ENCODE measurements at places on chromosomes 3 and 15.

DNA sequence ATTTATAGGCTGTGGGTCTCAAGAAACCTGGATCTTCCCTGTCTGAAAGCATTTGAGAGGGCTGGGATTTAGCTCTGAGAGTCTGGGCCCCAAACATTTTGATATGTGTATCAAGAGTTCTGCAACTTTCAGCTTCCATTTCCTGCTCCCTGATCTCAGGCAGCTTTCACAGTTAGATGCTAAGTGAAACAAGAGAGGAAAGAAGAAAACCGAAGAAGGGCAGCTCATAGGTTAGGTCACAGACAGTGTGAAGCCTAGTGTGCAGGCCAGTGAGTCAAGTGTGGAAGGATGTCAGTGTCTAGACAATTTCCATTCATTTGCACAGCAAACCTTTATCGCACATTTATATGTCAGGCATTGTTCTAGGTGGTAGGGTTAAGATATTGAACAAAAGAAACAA lies 173.6 kb upstream of the PROK2 start:
- no peak for DNase-seq

DNA sequence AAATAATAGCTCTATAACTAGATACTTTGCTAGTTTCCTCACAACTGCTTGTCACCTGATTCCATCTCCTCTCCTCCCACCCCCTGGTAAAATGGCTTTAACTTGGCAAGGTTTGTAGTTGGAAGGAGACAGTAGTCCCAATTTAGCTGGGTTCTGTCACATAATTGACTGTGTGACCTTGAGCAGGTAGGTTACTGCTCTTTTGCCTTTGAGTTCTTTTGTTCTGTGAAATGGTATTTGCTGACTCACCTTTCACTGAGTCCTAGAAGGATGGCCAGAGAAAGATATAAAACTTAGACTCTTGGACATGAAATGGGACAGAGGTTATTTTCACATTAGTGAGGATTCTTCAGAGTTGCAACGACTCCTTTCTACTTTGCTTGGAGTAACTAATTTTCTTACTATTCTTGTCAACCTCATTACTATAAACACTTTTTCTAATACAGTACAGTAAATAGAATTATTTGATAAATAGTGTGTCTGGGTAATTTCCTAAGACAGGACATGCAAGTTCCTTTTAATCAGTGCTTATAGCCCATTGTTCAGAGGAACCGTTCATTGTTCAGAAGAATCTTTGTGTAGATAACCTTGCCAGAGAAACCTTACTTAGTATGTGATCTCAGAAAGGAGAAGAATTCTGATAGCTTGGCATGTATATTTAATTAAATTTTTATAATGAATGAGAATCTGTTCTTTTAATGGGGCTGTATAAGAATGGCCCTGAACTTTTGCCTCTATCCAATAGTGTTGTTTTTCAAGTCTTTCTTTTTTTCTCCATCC lies 14.3 kb downstream of the AKAP13 start:
- no peak for DNase-seq

GRCh38 chr3:150348500-150348899 lies 59.6 kb upstream of the TSC22D2 start:
- DNase-seq, result no peak

DNA sequence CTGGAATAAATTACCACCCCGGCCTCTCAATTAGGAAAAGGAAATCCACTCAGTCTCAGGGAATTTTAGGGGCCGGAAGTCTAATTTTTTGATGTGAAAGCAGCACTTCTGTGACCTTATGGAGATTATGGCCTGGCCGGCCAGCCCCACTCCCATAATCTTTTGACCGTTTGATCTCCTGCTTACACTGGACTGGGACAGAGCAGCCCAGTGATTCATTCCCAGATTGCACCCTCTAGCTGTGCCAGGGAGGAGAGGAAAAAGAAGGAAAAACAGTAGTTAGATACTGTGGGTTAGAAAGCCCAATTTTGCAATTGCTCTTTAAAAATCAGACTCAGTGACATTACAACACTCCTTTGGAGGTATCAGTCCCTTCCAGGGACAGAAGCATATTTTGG lies 32.4 kb downstream of the GJD2 start:
- no peak for DNase-seq

GRCh38 chr3:100653604-100654294 lies 44.3 kb downstream of the ADGRG7 start:
- no peak for DNase-seq

DNA sequence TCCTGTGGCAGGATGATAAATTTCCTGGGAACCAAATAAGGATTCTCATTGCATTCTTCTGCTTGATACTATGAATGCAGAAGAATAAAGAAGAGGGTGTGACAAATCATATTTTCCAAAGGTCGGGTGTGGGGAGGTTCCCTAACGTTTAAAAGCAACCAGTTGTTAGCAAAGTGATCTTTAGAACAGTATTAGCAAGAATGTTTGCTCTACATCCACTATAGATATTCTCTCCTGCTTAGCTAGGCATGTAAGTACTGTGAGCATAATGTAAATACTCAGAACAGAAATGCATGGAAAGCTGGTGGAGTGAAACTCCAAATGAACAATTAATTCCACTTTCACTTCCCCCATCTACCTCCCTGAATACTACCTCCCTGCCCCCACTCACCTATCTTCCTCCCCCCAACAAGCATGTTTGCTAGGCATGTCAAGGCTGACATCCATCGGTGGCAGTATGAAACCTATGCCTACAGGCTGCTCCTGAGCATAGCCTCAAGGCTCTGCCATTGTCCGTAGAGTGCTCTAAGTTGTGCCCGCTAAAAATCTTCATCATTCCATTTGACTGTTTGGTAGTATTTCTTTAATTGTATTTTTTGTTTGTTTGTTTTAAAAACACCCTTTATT lies 329.7 kb downstream of the TIGIT start:
- DNase-seq, result no peak

- no peak for DNase-seq
These were observed 673.4 kb downstream of the MECOM start for GRCh38 chr3:168990134-168990533.

GRCh38 chr3:119635719-119636118 lies 24.7 kb downstream of the POPDC2 start:
- DNase-seq, result no peak

DNA sequence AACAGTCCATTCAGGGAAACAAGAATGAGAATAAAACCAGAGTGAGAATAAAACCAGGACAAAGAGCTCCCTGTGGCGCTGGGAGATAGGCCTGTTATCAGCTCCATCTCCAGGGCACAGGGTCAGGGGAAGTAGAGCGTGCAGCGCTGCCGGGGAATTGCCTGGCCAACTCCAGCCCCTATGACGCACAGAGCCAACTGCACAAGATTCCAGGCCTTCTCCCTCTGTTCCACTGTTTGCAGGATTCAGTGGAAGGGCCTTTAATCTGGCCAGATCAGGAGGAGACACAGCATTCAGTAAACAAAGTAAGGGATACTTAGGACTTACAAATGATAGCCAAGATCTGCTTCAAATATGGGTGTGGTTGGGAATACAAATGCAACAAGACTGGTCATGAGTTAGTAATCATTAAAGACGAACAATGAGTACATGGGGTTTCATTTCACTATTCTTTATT lies 49.4 kb downstream of the ITGB5 start:
- no peak for DNase-seq

- no peak for DNase-seq
These were observed 22.3 kb downstream of the LNP1 start for GRCh38 chr3:100423611-100424010.

DNA sequence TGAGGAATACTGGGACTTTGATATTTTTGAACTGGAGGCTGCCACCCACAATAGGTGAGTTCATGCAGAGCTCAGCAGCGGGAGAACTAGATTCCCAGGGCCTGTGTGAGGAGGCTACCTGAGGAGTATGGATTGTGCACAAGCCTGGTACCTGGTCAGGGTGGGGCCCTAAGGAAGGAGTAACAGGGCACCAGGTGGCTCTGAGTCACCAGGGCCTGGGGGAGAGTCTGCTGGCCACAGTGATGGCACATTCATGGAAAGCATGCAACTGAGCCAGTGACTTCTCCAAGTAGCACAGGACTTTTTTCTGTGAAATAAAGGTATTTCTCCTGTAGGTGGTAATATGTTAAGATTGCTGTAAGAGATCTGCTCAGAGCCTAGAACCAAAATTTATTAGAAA lies 134.4 kb downstream of the PDE8A start:
- no peak for DNase-seq

DNA sequence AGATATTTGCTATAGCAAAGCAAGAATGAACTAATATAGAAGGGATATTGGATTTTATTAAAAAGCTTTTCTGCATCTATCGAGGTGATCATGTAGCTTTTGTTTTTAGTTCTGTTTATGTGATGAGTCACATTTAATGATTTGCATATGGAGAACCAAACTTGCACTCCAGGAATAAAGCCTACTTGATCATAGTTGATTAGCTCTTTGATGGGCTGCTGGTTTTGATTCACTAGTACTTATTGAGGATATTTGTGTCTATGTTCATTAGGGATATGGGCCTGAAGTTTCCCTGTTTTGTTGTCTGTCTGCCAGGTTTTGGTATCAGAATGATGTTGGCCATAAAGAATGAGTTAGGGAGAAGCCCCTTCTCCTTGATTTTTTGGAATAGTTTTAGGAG lies 310.7 kb downstream of the ARPP21 start:
- DNase-seq, result no peak

- DNase-seq, result no peak
These were observed 570.9 kb upstream of the IL12A start for GRCh38 chr3:159417761-159418160.

DNA sequence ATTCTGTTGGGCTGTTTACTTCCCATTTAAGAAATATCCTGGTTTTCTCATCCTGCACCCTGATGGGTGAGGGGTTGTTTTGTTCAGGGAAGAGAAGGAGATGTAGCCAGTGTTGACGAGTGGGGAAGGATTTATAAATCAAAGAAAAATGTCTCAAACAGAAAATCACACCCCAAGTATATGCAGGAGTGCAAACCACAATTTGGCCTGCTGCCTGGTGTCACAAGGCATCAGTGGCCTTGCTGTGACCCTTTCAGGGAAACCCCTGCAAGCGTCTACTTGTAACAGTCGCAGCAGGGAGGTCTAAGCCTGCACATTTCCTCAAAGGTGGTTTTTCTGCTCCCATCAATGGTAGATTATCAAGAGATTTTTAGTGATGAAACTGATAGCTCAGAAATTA lies 132.6 kb upstream of the LRRN1 start:
- DNase-seq, result no peak

GRCh38 chr3:85780806-85781205 lies 822.0 kb downstream of the CADM2 start:
- DNase-seq, result no peak

GRCh38 chr15:48331796-48332641 lies 790 bp downstream of the DUT start:
- peak; percentile 67 for DNase-seq

DNA sequence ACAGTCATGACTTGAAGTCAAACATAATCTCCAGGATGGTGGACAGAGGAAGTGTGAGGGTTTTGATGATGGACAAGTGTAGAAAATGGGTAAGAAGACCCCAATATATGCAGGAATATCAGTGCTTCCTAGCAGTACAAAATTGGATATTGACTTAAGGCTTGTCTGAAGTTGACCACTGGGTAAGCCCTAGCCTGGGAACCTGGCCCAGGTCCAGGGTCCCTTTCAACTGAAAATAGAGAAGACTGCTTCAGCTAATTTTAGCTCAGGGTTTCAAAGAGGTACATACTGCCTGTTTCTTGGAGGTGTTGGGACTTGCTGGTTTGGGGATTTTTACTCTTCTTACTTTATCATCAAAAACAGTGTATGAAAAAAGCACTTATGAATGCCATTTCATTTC lies 4.7 kb downstream of the NR1D2 start:
- no peak for DNase-seq

DNA sequence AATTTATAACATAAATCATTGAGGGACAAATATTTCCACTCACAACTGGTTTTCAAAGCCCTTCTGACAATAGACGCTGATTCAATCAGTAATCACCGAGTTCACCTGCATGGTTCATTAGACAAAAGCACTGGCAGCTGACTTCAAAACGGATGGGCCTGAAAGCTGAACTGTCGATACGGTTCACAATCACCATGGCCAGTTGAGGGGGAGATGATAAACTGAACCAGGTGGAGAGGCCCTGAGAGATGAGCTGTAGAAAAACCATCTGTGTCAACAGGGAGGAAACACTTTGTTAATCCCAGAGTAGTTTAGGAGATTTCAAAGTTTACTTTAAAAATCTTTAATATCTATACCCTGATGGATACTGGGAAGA lies 75.0 kb downstream of the PEX5L start:
- no peak for DNase-seq

DNA sequence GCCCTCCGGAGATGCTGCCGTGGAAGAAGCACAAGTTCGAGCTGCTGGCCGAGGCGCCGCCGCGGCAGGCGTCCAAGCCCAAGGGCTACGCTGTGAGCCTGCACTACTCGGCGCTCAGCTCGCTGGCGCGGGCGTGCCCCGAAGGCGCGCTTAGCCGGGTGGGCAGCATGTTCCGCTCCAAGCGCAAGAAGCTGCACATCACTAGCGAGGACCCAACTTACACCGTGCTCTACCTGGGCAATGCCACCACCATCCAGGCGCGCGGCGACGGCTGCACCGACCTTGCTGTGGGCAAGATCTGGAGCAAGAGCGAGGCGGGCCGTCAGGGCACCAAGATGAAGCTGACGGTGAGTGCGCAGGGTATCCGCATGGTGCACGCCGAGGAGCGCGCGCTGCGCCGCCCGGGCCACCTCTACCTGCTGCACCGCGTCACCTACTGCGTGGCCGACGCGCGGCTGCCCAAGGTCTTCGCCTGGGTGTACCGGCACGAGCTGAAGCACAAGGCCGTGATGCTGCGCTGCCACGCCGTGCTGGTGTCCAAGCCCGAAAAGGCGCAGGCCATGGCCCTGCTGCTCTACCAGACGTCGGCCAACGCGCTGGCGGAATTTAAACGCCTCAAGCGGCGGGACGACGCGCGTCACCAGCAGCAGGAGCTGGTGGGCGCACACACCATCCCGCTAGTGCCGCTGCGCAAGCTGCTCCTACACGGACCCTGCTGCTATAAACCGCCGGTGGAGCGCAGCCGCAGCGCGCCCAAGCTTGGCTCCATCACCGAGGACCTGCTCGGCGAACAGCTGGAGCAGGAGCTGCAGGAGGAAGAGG lies 1.3 kb downstream of the FAM43A start:
- DNase-seq, result no peak

- no peak for DNase-seq
These were observed 4.2 kb upstream of the RBPMS2 start for GRCh38 chr15:64779630-64780029.
